ENCODE measurements at places on chromosomes 13 and 19.

- no peak for DNase-seq
Measured at GRCh38 chr13:110456550-110456949, 105.0 kb downstream of the RAB20 start.

DNA sequence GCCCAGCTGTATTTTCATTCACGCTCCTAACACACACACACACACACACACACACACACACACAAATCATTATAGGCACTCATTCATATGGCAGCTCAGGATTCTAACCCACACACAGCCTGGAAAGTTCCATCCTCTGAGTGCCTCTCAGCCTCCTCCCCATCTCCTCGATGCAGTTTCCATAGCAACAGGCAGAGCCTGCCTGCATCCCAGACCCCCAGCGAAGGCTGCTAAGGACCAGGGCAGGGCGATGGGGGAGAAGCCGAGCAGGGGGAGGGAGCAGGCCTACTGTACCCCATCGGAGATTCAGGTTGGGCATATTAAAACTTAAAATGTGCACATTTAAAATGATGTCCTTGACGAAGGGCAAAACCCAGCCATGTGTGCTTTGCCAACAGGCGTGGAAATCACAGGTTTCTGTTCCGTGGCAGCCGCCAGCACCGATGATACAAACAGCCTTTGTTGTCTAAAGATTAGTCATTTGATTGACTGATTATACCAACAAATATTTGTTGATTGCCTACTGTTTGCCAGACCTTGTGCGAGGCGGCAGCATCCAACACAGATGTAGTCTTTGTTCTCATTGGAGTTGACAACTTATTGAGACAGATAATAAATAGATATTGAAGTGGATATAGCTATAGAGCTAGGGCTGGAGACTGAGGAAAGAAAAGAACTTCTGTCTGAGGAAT lies 43.8 kb upstream of the USP29 start:
- DNase-seq, result no peak

- no peak for DNase-seq
Measured at GRCh38 chr19:14495672-14496028, 277 bp downstream of the GIPC1 start.

GRCh38 chr19:46978171-46978869 lies 41.3 kb upstream of the NPAS1 start:
- no peak for DNase-seq
